ENCODE measurements at places on chromosomes 4 and X.

DNA sequence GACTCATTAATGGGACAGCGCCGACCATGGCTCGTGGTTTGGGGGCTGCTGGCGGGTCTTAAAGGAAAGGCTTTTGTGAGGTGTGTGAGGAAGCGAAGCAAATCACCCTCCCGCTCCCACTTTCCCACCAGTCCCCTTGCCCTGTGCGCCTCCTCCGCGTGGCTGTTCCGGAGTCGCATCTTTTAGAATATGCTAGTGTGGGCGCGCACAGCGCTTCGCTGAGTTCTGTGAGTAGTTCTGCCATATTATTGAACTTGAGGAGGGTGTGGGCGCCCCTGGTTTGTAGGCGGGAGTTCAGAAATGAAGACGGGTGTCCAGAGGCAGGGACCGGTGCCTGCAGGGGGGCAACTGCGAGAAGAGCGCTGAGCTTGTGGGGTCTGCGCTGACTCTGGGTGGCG lies 49.1 kb downstream of the ZNF141 start:
- DNase-seq: no peak

- no peak for DNase-seq
Observed at GRCh38 chr4:21882051-21882839, 66.3 kb downstream of the KCNIP4 start.

DNA sequence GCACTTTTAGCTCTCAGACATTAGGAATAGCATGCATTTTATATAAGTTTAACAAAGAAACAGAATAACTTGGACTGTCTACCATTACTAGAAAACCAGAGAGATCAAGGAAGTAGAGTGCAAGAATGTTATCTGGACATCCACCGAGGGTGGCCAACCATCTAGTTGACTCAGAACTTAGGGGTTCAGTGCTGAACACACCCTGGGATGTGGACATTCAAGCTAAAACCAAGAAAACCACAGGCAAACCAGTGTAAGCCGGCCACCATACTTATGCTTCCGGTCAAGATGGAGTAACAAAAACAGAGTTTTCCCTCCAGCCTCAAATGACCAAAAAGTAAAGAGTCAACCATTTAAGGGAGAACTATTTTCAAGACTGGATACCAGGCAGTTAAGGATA lies 181.4 kb upstream of the MXRA5 start:
- no peak for DNase-seq

- DNase-seq: no peak
Observed at GRCh38 chrX:43481576-43481975, 174.5 kb upstream of the MAOA start.

DNA sequence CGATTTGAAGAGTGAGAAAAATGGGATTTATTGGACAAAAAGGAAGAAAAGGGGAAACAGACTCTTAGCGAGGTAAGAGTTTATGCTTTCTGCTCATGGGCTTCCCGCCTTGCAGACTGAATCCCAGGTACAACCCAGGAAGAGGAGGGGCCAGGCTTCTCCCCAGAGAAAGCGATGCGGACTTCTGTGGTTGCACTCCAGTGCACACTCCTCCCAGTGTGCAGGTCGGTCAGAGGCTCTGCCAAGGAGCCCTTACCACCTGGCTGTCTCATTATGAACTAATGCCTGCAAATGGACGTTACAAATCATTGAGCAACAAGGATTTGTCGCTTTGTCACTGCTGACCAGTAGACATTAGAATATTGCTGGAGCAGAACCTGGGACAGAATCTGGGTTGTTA lies 39.9 kb upstream of the GLRA2 start:
- DNase-seq: no peak

- no peak for DNase-seq
Observed at GRCh38 chr4:18231726-18232125, 210.2 kb upstream of the LCORL start.

- DNase-seq: no peak
Observed at GRCh38 chr4:95124906-95125504, 367.2 kb downstream of the BMPR1B start.

GRCh38 chrX:9258421-9259104 lies 206.3 kb upstream of the TBL1X start:
- DNase-seq: no peak

GRCh38 chrX:139194571-139195280 lies 335.8 kb upstream of the F9 start:
- DNase-seq: no peak
